ENCODE measurements at places on chromosomes 7 and 10. TPM values are rescaled to one million over a fixed set of nuclear protein-coding genes. Genes with fewer than 3 reads are reported as not detected.

The LRMDA gene
- 3.6 TPM for total RNA-seq

The TMEM178B gene
- total RNA-seq, result not detected

The CAMK1D gene
- total RNA-seq, result 2.3 TPM

The NEUROD6 gene
- not detected for total RNA-seq

The PHKG1 gene
- total RNA-seq, result 3.4 TPM

The ACBD7 gene
- 0.99 TPM for total RNA-seq
